PC-9 (cell line): ENCODE measurements at places on chromosomes 12 and 14.

- DNase-seq: no peak
Measured at GRCh38 chr14:71333705-71334104, 426.4 kb downstream of the PCNX1 start.

DNA sequence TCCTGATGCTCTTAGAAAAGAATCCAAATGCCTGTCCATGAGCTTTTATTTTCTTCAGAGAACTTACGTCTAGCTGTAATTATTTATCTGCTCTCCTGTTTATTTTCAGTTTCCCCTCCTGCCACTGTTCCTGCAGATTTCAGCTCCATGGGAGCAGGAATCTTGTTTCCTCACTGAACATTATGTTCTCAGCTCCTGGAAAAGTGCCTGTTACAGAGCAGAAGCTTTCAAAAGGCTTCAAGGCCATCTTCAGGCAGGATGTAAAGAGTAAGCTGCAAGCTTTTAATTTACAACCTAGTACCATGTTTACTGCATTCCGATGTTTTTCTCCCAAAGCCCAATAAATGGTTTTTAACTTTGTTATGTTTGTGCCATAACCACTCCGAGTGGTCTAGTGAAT lies 98.4 kb upstream of the BTG1 start:
- DNase-seq: no peak

- no peak for DNase-seq
Measured at GRCh38 chr14:62143245-62143644, 381.0 kb downstream of the SNAPC1 start.

DNA sequence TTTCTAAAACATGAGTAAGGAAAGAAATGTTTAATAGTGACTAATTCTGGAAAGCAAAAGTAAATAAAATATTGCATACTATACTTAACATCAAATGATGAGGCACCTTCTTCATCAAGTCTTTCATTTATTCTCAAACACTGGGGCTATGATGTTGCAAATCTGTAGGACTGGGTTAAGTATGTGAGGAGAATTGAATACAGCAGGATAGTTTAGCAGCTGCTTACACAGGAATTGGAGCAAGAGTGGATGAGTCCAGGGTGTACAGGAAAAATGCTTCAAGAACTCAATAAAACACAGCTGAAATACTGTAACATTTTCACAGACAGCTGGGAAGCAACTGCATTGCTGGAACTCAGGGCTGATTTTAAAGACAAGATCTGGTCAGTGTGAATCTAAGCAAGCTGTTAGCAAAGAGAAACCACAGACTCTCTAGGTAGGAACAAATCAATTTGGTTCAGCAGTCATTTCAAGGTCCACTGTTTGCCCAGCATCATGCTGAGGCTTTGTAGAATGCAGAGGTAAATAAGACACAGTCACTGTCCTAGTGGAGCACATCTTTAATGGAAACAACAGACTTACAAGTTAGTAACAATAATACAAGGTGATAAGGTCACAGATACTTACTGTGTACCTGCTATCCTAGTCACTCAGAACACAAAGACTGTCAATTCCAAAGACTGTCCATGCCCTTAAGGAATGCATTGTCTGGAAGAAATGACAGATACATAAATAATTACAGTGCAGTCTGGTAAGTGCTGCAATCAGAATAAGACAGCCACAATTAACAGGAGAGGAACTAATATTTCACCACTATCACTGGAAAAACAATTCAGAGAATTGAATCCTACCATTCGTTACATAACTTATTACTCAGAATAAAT lies 96.8 kb upstream of the DACT1 start:
- no peak for DNase-seq

DNA sequence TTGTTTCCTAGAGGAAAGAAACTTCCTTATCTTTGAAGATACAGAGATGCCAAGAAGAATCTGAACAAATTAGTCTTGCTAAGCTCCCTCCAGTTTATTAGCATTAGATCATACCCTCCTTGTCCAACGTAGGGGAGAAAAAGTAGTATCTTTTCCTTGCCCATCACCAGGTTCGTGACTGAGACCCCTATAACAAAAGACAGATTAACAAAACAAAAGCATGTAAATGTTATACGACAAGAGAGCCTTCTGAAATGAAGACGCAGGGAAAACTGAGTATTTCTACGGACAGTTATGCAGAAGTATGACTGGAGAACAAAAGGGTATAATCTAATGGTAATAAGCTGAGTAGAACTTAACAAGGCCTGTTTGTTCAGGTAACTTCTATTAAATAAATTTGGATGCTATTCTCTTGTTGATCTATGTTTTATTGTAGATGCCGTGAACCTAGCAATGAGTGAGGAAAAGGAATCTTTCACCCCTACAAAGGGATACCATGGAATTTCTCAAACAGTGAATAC lies 2.9 kb upstream of the CLEC7A start:
- DNase-seq: no peak

DNA sequence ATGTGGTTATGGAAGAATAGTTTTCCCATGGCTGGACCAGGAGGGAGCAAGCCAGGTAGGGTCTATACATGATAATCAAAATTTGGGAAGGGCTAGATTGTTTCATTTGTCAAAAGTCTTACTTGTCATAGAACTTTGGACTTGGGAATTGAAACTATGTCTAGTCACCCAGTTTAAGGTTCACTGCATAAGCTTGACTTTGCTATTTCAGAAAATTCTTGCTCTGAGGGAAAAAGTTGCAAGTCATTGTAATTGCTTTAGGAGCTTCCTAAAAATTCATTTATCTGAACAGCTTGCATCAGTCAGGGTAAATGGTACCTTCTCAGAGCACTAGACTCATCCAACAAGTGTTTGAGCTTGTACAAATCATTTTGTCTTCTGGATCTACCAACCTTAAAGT lies 1194.7 kb downstream of the GALC start:
- DNase-seq: no peak

DNA sequence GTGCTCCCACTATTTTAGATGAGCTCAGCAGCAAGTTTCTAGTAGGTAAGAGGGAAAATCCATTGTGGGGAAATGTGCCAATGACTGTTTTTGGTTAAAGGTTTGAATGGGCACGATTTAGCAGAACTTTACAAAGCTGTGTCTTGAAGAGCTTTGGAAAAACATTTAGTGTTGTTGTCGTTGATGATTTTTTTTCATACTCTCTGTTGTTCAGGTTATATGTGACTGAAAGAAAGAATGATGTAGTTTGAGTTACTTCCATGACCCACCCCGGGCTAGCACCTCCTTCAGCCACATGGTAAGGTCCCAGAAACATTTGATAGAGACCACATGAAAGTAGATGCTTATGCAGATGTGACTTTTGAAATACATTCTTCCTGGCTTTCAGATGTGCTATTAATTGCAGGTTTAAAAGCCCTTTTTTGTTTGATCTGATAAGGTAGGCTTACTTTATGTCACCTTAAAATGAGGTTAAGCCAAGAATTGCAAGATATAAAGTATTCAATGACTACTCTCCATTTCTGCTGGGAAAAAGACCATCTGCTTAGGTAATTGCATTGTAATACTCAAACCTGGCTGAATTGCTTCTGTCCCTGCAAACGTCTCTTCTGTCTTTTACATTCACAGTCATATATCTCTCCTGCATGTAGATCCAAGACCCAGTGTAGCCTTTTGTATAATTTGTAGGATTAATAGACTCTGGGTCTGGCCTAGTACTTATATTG lies 250.6 kb downstream of the RGS6 start:
- no peak for DNase-seq

DNA sequence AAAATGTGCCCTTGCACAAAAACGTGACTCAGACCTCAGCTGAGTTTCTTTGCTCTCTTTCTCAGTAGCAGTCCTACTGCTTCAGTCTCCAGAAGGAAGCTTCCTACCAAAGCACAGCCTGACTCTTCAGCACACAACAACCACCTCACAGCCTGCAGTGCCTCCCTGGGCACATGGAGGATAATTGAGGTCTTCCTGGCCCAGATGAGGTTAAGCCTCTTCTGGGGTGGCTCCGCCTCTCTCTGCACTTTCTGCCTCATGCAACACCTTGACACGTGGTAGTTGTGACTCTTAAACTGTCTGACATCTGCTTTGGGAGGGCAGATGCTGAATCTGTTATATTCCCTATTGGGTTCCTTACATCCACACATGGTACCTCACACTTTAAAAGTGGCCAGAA lies 33.8 kb downstream of the GIT2 start:
- no peak for DNase-seq

- no peak for DNase-seq
Measured at GRCh38 chr12:66199831-66200509, 11.0 kb downstream of the IRAK3 start.

- DNase-seq: no peak
Measured at GRCh38 chr14:39912192-39913100, 480.2 kb upstream of the FBXO33 start.

DNA sequence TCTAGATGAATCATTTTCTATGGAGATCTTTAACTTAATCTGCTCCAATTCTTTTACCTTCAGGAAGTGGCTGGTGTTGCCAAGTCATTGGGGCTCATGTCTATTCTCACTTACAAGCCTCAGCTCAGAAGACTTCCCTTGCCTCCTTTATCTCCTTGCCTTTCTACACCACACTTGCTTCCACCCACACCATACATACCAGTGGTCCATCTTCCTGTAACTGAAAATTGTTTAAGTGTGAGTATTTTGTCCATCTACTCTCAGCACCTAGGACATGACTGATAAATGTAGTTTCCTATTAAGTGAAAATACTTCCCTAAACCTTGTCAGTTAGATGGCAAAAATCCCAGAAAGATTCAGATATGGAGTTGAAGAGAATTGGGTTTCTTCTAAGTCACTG lies 199.7 kb upstream of the CPNE8 start:
- no peak for DNase-seq

GRCh38 chr12:113310489-113310888 lies 24.4 kb downstream of the SLC8B1 start:
- DNase-seq: no peak

- peak; percentile 64 for DNase-seq
Measured at GRCh38 chr12:31589904-31590641, 863 bp downstream of the DENND5B start.

GRCh38 chr12:71551529-71551928 lies 111.9 kb downstream of the LGR5 start:
- DNase-seq: no peak

- DNase-seq: no peak
Measured at GRCh38 chr14:23146351-23146910, 27.4 kb upstream of the CEBPE start.

GRCh38 chr12:7638064-7638759 lies 27.5 kb downstream of the APOBEC1 start:
- DNase-seq: no peak

GRCh38 chr14:64708148-64709004 lies 4.2 kb downstream of the PLEKHG3 start:
- DNase-seq: peak; percentile 66

- no peak for DNase-seq
Measured at GRCh38 chr14:90299408-90299807, 32.3 kb downstream of the NRDE2 start.

DNA sequence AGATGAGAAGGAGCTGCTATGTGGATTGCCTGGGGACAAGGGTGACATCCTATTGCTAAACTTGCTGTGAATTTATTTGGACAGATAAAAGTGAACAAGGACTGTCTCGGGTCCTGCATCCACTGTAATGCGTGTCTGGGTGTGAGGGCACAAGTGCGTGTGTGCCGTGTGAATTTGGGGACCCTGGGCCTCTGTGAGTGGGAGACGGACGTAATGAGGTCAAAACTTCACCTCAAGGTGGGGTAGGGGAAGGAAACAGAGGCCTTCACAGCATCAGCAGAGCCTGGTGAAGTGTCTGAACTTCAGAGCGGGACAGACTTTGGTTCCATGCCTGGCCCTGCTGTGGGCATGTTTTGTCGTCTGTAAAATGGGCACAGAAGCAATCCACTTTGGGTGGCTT lies 14.8 kb downstream of the ASB2 start:
- DNase-seq: no peak

GRCh38 chr12:58443981-58444371 lies 476.3 kb downstream of the LRIG3 start:
- no peak for DNase-seq

- no peak for DNase-seq
Measured at GRCh38 chr14:95054346-95055280, 102.7 kb downstream of the DICER1 start.

DNA sequence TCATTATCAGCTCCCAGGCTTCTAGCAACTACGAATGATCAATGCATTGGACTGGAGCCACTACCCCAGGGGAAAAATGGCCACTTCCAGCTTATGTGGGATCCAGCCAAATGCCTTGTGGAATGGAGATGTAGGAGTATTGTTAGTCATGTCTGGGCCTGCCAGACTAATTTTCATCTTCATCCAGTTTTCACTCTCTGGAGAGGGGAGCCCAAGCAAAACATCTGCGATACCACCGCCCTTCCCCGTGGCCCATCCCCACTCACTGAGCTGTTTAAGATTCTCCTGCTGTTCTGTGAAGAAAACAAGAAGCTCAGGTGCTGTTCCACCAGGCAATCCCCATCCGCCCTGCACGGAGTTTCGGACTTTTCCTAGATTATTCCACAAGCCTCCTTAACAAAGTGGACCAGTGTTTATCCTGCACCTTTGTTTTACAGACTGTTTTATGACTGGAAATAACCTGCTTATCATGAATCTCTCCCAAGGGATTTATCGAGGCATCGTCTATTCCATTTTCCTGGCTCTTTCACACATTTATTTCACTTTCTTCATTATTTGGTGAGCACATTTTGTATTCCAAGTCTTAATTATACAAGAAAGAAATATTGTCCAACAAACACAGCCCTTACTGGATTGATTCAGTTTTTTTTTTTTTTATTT lies 35.5 kb upstream of the MAX start:
- no peak for DNase-seq

- no peak for DNase-seq
Measured at GRCh38 chr12:114744285-114744684, 60.3 kb upstream of the TBX3 start.

DNA sequence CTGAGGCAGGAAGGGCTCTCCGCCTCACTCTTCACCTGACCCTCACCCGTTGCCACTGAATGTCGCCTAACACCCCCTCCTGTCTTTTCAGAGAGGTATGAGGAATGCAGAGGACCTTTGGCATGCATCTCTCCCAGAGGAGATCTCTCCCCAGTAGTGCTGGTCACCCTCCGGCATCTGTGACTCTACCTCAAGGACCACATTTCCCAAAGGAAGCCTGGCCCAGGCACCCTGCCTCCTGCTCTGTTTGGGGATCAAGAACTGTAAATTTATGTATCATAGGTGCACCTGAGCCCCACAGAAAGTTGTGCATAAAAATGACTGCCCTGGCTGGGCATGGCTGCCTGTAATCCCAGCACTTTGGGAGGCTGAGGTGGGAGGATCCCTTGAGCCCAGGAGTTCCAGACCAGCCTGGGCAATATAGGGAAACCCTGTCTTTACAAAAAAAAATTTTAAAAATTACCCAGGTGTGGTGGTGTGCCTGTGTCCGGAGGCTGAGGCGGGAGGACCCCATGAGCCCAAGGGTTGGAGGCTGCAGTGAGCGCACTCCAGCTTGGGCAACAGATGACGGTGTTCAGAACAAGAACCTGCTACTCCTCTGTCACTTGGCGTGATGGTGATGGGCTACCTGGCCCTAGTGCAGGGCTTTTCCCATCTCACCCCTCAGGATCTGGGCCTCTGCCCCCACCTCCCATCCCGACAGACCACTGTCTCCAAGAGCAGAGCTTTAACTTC lies 13.7 kb downstream of the TNFRSF1A start:
- no peak for DNase-seq
